SK-MEL-5 (cell line): ENCODE measurements at places on chromosomes 6 and 20. TPM values are rescaled to one million over a fixed set of nuclear protein-coding genes. Genes with fewer than 3 reads are reported as not detected.
A peak's percentile ranks its signal among the peaks of the same experiment; 100 is the strongest.

The ZNF391 gene
- total RNA-seq = 1.7 and 2.7 TPM in 2 replicates

DNA sequence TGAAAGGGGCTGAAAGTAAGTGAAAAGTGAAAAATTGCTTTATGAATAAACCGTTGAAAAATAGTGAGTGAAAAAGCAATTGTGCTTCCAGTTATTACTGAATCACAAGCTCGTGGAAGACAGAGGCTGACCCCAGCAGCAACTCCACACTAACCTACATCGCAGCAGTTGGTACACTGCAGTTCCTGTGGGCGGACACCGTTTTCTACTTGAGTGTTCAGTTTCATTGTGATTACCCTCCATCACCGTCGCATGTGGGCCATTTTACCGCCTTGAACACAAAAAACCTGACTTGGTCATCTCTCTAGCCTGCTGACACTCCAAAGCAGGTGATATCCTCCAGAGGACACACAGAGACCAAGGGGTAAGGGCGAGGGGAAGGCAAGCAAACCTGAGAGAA lies 28.4 kb downstream of the PRDM1 start:
- no peak for DNase-seq

GRCh38 chr6:52551483-52552277 lies 25.2 kb downstream of the TRAM2 start:
- peak; percentile 56 for DNase-seq

GRCh38 chr20:50169329-50169823 lies 15.9 kb upstream of the PEDS1 start:
- DNase-seq = peak; percentile 87

The SLC32A1 gene
- total RNA-seq = not detected in 2 replicates

The OLIG3 gene
- not detected in 2 replicates for total RNA-seq

- no peak for DNase-seq
Observed at GRCh38 chr20:13268953-13269352, 47.9 kb downstream of the ISM1 start.

- no peak for DNase-seq
Observed at GRCh38 chr6:39062014-39062740, 13.6 kb downstream of the GLP1R start.
